ENCODE measurements at places on chromosomes 4 and X. TPM values are rescaled to one million over a fixed set of nuclear protein-coding genes. Genes with fewer than 3 reads are reported as not detected.
A peak's percentile ranks its signal among the peaks of the same experiment; 100 is the strongest.

The TRAM1L1 gene
- 1.2 TPM for total RNA-seq

The CLGN gene
- total RNA-seq, result not detected

The AMER1 gene
- 3.0 TPM for total RNA-seq

The ERCC6L gene
- total RNA-seq, result 15.1 TPM

The JCHAIN gene
- total RNA-seq, result not detected

The ASB12 gene
- total RNA-seq, result not detected

The SPON2 gene
- 0.32 TPM for total RNA-seq

The CASP3 gene
- 36.4 TPM for total RNA-seq

The SLC25A31 gene
- not detected for total RNA-seq

The TCEAL7 gene
- 6.5 TPM for total RNA-seq

- DNase-seq, result no peak
Measured at GRCh38 chr4:181799561-181800069, 443.6 kb upstream of the TENM3 start.

DNA sequence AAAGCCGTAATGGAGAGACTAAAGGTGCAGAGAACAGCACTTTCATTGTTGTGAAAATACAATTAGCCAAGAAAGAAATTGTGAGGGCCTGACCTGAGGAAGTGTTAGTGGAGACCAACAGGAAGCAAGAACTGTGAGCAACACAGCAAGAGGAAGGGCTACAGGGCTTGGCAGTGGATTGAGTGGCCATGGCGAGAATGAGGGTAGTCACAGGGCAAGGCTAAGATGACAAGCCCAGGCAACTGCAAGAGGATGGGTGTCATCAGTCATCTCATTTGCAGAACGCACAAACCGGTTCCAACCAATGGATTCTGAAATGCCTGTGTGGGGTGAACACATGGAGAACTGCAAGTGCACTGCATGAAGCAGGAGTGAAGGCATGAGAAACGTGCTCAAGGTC lies 3.6 kb downstream of the SLC10A6 start:
- DNase-seq, result peak; percentile 99

GRCh38 chr4:184310881-184311709 lies 93.4 kb upstream of the ENPP6 start:
- no peak for DNase-seq

- DNase-seq, result peak; percentile 36
Measured at GRCh38 chr4:11073621-11074051, 355.1 kb downstream of the HS3ST1 start.

GRCh38 chrX:52015794-52016193 lies 53.2 kb downstream of the MAGED4B start:
- no peak for DNase-seq

GRCh38 chrX:16828124-16828908 lies 41.8 kb downstream of the RBBP7 start:
- DNase-seq, result no peak

- no peak for DNase-seq
Measured at GRCh38 chr4:173752610-173753230, 222.7 kb upstream of the HAND2 start.

DNA sequence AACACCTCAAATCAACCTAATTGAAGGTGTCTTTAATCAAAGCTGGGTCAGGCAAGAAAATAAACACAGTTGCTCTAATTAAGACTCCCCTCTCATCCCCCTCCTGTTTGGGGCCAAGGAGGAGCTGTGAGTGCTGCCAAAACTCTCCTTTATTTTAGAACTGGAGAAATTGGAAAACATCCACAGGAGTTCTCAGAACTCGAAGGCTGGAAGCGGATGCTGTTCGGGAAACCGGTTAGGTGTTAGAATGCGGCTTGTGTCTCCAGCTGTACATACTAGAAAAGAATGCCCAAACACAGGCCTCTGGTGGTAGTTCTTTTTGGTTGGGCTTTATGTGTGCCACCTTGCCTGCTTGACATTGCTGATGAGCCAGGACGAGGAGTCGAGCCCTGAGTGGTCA lies 118.2 kb downstream of the GPR143 start:
- DNase-seq, result no peak

- no peak for DNase-seq
Measured at GRCh38 chr4:104492183-104492771, 2.4 kb downstream of the CXXC4 start.

DNA sequence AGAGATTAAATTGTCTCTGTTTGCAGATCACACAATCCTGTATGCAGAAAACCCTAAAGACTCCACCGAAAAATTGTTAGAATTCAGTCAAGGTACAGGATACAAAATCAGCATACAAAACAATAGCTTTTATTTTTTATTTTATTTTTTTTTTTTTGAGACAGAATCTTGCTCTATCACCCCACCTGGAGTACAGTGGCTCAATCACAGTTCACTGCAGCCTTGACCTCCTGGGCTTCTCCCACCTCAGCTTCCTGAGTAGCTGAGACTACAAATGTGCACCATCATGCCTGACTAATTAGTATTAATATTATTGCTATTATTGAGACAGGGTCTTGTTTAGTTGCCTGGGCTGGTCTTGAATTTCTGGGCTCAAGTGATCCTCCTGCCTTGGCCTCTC lies 8.9 kb upstream of the PLXNB3 start:
- DNase-seq, result no peak

DNA sequence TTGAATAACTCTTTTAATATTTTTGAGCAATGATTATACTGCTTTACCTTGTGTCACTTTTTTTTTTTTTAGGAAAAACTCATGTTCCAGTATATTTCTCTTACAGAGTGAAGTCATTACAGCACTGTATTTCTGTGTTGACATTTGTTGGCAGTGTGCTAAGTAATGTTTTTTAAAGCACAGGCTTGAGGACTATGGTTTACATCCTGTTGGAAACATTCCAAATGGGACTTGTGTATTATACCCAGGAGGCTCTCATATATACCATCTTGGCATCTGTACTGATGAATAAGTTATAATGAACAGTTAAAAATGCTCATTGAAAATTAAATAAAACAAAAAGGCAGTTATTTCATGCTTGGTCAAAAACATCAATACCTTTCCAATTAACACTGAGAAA lies 33.8 kb downstream of the CEP44 start:
- DNase-seq, result no peak

DNA sequence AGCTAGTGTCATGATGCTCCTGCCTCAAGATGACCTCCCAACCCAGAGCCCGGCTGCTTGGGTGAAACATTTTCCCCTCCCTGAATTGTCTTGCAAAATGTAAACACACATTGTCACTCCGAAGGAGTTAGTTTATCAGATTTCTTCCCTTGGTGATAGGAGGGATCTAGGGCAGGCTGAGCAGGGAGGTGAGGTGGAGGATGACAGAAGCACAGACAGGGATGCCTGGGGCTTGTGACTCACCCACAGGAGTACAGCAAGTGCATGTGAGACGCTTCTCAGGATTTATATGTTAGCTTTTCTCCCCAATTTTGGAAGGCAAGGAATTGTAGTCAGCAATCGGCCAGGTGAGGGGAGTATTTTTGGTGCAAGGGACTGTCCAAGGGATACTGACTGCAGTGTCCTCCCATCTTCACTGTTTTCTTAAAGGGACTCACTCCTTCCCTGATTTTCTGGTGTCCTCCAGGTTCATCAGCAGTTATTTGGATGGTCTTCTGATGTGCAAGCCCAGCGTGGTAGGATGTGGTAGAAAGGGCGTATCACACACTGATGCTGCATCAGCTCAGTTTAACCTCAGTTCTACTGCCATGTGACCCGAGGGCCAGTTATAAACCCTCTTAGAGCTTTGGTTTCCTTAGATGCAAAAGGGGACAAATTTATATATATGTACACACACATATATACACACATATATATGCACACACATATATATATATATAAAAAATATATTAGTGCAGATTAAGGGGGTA lies 46.2 kb upstream of the IGFBP7 start:
- peak; percentile 61 for DNase-seq

GRCh38 chrX:1006156-1006730 lies 206.2 kb downstream of the CRLF2 start:
- DNase-seq, result no peak
